Stimulated activated CD8-positive, alpha-beta memory T cell treated with anti-CD3 and anti-CD28 coated beads, Interleukin-15, amount 100 ng/mL, for 24 hours (primary cell): ENCODE measurements at places on chromosomes 4 and X.

- DNase-seq = no peak
These were observed 1250.4 kb downstream of the PCDH18 start for GRCh38 chr4:136281889-136282288.

DNA sequence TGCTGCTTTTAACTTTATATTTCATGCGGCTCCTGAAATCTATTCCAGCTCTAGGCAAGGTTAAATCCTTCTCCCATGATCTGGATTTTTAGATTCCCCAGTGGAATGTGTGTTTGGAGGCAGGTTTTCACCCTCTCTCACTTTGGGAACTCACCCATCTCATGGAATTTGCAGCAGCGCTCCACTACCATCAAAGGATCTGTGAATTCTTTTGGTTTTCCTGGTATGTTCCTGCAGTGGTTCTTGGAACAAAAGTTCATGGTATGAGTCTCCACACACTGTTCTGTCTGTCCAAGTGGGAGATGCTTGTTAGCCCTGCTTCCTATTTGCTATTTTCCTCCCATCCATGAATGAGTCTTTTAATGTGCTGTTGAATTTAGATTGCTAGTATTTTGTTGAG lies 14.0 kb downstream of the APOOL start:
- no peak for DNase-seq

GRCh38 chrX:124125471-124125870 lies 164.0 kb downstream of the STAG2 start:
- no peak for DNase-seq

DNA sequence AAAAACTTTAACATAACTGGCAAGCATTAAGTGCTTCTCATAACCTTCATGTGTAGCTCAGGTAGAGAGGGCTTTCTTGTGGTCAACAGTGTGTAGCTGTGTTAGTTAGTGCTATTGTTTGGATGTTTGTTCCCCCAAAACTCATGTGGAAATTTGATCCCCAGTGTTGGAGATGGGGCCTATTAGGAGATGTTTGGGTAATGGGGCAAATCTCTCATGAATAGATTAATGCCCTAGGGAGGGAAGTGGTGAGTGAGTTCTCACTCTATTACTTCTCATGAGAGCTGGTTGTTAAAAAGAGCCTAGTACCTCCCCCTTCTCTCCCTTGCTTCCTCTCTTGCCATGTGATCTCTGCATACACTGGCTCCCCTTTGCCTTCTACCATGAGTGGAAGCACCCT lies 16.5 kb upstream of the SLC25A43 start:
- DNase-seq = no peak

GRCh38 chr4:26206339-26206738 lies 114.5 kb upstream of the RBPJ start:
- DNase-seq = no peak

DNA sequence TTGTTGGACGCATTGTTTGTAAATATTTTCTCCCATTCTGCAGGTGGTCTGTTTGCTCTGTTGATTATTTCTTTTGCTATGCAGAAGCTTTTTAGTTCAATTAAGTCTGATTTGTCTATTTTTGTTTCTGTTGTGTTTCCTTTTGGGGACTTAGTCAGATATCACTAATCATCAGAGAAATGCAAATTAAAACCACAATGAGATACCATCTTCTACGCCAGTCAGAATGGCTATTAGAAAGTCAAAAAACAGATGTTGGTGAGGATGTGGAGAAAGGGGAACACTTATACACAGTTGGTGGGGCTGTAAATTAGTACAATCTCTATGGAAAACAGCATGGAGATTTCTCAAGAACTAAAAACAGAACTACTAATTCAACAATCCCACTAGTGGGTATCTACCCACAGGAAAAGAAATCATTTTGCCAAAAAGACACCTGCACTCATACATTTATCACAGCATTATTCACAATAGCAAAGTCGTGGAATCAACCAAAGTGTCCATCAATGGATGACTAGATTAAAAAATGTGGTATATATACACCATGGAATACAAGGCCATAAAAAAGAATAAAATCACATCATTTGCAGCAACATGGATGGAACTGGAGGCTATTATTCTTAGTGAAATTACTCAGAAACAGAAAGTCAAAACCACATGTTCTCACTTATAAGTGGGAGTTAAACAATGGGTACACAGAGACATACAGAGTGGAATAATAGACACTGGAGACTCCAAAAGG lies 8.1 kb downstream of the COQ2 start:
- no peak for DNase-seq

DNA sequence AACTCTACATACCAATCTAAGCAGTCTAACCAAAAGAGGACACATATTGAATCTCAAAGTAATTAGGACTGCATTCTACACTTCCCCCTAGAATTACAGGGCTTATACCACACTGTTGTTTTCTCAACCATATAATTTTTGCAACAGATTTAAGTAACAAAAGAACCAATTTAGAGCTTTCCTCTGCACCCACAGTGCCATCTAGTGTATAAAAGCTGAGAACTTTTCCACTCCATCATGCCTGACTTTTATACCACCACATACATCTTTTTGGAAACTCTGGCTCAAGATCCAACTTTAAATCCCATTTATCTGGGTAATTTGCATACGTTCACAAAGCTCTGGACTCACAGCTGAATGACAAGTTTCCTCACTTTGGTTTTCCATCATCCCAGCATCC lies 99.5 kb downstream of the EFHC2 start:
- DNase-seq = no peak

DNA sequence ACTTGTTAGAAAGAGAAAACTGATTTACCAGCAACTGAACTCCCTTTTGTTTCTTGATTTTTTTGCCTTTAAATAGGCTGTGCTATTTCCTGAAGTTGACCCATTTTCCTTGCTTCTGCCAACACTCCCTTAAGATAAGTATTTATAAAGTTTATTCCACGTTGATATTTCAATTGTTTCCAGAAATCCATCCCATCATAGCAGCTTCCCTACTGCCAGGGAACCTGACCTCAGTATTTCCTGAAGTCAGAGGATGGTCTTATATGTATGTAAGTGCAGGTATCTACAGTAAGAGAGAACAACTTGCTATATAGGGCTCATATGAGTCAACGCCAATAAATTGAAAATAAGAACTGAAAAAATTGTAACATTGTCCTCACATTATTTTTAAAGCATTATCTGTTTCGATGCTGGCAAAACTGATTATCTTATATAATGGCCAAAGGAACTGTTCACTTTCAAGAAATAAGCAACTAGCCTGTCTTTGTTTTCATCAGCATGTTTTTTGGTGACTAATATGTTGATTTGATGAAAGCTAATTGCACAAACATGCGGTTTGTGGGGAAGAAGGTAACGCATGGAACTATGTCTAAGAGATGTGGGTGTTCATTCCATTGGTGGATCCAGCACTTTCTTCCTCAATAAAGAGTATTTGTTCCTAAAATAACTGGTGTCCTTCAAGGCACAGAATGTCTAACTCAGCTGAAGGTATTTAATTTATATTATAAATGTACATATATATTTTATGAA lies 4.7 kb downstream of the LIMCH1 start:
- no peak for DNase-seq

GRCh38 chr4:185734214-185734613 lies 77.8 kb downstream of the SORBS2 start:
- DNase-seq = no peak

DNA sequence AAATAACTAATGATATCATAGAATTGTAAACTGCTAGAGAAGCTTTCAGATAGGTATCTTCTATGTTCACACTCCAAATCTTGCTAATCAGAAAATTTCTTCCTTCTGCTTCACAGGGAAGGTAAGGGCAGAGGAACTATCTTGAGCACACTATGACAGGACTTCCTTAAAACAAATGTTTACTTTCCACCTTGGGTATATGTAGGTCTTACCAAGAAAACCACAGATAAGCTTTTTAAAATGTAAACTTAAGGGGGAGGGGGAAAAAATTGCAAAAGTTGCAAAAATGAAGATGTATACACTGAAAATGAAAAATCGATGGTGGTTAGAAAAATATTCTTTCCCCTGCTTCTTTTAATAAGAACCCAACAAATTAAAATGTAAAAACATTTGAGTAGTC lies 30.9 kb downstream of the YTHDC1 start:
- no peak for DNase-seq

DNA sequence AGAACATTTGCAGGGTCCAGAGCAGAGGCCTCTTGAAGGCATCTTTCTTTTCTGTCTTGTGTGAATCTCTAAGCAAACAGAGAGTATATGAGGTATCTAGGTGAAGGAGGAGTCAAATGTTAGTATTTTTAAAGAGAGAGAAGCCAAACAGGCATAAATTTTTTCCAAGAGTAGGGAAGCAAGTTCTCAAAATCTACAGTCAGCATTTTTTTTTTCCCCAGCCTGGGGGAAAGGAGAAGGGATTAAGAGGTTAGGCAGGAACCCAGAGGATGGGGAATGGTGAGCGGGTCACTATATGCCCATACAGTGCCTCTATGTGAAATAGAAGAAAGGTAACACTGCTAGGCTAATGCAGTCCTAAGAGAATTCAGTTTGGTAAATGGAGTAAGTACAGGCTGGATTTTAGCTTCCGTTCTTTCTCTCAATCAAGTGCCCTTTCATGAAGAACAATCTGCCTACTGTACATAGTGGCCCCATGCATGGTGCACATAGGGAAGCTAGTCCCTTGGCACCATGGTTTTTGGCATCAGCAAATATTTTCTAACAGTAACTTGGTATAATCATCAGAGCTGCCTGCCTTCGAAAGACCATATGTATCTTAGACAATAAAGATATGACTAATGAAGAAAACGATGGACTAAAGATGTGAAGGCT lies 163.1 kb upstream of the MAB21L2 start:
- DNase-seq = no peak

GRCh38 chr4:9880406-9881197 lies 99.2 kb downstream of the DRD5 start:
- DNase-seq = no peak

- no peak for DNase-seq
These were observed 741.8 kb upstream of the INTU start for GRCh38 chr4:126890994-126891393.

GRCh38 chr4:85672959-85673358 lies 198.0 kb downstream of the ARHGAP24 start:
- DNase-seq = no peak

DNA sequence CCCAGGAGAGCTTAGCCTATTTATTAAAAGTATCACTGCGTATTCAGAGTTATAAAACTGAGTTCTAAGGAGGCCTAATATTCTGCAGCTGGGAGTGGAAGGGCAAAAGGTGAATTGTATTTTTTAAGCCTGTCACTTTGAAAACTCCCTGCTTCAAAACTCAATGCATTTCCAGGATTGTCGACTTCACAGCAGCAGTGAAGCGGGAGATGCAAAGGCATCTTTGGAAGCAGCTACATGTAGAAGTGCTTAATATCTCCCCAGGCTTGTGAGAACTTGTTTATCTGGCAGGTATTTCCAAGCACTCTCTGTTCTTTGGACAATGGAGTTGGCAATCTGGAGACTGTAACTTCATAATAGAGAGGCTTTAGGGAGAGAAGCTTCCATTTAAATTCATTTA lies 717.5 kb upstream of the SLIT2 start:
- no peak for DNase-seq

DNA sequence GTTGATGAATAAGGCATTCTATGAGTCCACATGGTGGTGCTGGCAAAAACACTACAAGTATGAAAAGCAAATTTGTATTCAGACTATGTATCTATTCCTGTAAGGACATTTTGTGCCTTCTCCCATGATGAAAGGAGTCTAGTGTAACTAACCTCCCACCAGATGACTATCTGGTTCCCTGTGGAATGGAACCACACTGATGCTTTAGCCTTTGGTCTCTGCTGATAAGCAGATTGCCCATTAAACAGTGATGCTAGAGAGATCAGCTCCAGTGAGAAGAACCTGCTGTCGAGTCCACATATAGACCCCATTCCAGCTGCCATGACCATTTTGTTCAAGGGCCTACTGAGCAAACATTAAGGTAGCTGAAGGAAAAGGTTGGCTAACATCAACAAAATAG lies 10.5 kb upstream of the THOC2 start:
- no peak for DNase-seq

GRCh38 chr4:102064747-102065442 lies 274.4 kb downstream of the BANK1 start:
- no peak for DNase-seq

DNA sequence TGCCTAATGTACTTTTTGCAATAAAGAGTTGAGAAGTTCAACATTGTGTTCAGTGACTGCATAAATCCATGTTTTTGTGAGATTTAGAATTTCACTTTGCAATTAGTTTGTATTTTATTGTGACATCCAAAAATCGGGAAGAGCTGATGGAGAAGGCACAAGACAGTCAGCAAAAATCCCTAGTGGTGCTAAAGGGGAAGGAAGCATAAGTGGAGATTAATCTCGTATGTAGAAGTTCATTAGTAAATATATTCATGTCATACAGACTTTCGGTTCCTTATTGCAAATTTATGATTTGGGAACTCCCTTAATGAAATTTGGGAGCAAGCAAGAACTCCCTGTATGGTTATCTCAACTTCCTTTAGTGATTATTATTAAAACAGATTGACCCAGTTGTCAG lies 57.8 kb upstream of the SLC39A8 start:
- no peak for DNase-seq

- DNase-seq = no peak
These were observed 227.8 kb downstream of the STIM2 start for GRCh38 chr4:27088491-27088890.

GRCh38 chr4:19417256-19417655 lies 834.4 kb upstream of the SLIT2 start:
- DNase-seq = no peak

GRCh38 chr4:3220476-3221183 lies 28.3 kb upstream of the MSANTD1 start:
- DNase-seq = no peak

- no peak for DNase-seq
These were observed 396.0 kb downstream of the PDGFC start for GRCh38 chr4:156575430-156576073.

DNA sequence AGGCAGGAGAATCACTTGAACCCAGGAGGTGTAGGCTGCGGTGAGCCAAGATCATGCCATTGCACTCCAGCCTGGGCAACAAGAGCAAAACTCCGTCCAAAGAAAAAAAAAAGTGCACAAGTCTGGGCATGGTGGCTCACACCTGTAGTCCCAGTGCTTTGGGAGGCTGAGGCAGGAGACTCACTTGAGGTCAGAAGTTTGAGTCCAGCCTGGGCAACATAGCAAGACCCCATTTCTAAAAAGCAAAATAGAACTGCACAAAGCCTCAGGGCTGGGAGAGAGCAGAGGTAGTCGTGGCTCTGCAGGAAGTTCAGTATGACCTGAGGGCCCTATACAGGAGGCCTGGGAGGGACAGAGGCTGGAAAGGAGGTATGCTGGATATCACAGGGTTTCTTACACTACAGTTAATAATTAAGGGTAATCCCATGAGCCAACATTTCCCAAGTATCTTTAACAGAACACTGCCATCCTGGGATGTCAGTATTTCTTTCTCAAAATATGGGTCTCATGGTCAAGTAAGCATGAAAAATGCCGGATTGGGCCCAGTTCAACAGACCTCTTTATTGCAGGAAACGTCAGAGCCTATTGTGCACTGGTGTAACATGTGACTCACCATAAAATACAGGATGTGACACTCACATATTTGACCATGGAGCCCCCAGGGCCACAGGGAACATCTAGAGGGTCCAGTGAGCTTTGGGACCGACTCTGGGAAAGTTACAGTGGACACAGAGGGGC lies 37.8 kb downstream of the ACSL1 start:
- no peak for DNase-seq

GRCh38 chr4:8171984-8172924 lies 13.6 kb upstream of the ABLIM2 start:
- no peak for DNase-seq

- no peak for DNase-seq
These were observed 503.3 kb downstream of the ANKRD50 start for GRCh38 chr4:124209211-124209610.
